ENCODE measurements at places on chromosomes 2 and 18. TPM values are rescaled to one million over a fixed set of nuclear protein-coding genes. Genes with fewer than 3 reads are reported as not detected.

DNA sequence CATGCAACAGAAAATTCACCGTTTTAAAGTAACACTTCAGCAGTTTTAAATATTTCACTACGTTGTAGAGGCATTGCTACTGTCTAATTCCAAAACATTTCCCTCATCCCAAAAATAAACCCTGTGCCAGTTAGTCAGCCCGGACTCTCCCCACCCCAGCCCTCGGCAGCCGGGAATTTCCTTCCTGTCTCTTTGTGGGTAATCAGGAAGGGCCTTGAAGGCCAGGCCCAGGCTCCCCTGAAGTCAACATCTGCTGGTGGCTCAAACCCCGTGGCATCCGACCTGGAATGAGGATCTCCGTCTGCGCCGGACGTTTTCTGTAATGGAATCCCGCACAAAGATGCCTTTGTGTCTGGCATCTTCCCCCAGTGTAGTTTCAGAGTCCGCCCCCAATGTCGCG is 219.6 kb downstream of the SNTG2 start:
- DNase-seq, result no peak

- no peak for DNase-seq
Observed at GRCh38 chr2:3280683-3281520, 96.7 kb downstream of the EIPR1 start.

GRCh38 chr18:9712611-9713010 is 4.5 kb downstream of the RAB31 start:
- DNase-seq, result no peak

DNA sequence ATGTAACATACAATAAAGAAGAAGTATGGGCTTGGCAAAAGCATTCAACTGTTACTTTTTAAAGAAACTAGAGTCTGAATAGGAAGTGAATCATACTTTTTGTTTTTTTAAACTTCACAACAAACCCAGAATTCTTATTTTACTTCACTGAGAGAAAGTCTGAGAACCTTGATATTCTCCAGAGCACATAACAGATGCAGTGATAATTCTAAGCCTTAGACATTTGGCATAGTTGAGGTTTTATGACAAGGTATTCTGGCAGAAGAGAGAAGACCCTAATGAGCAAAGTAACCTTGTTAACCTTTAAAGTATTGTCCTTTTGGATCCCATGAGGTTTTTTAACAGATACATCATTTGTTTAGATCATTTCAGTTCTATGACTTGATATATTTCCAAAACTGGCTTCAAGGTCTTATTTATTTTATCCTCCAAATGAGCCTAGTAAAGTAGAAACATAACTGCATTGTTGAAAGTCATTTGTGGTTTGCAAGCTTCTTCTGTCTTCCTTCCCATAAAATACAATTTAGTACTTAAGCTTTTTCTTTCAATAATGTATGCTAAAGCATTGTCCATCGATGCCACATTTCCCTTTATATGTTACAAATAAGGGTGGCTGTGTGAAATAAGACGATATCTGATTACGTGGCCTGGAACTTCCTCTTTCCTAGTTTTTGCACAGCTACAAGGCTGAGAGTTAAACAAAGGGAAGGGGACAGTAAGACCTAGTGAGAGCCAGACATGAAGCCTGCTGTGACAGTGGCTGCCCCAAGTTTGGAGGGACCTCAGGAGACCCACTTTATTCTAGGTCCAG is 86.1 kb upstream of the ITPRID2 start:
- no peak for DNase-seq

DNA sequence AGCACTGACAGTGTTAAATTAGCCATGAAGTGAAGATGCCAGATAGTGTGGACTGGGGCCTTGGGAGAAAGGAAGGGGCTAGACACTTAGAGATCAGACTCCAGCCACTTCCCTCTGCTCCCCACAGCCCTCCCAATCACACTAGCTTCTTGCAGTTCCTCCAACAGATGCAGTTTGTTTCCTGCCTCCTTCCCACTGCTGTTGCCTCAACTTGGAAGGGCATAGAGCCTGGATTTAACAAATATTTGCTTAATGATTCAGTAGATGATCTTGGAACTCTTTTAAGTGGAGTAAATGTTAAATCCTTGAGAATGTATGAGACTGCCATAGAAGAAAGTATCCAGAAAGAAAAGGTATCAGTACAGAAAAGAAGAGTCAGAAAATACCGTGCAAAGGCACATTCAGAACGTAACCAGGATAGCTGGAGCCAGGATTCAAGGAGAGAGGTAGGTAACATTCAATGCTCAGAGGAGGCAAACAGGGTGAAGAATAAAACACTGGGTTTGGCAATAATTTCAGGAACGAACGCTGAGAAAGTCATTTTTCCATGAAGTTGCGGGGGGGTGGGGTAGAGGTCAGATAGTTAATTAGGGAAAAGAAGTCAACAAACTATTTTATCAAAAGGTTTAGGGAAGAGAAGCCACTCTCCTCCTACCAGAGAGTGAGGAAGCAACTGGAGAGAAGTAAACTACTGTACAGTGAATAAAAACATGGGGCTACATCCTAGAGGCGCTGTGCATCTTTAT is 1.3 kb upstream of the BZW1 start:
- peak; percentile 34 for DNase-seq

DNA sequence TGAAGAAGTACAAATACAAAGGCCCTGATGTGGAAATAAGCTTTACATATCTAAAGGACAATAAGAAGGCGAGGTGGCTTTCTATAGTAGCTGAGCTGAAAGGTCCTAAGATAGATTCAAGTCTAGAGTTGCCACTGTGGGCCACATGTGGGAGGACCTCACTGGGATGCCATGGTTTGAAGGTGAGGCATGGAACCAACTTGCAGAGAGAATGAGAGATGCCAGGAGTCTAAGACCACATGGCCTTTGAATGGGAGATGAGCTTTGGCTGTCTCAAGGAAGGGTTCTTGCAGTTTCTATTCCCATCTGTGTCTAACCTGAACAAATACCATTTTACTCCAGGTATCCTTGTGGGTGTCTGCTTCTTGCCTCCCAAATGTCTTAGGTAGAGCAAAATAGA is 53.6 kb downstream of the HNMT start:
- no peak for DNase-seq

EMILIN2 gene
- total RNA-seq, result 9.9 TPM

FBXO41 gene
- total RNA-seq, result 2.3 TPM
